Transverse colon (tissue), 4 donors: ENCODE measurements at places on chromosomes 2 and 18. TPM values are rescaled to one million over a fixed set of nuclear protein-coding genes. Genes with fewer than 3 reads are reported as not detected.

NOL4 gene
- total RNA-seq = not detected

ELOA2 gene
- total RNA-seq = not detected

PLB1 gene
- total RNA-seq = 4.2 TPM

XDH gene
- total RNA-seq = 25.9 TPM

UGT1A10 gene
- total RNA-seq = 54.2 TPM

MAP2 gene
- total RNA-seq = 2.2 TPM

PPP1R1C gene
- not detected for total RNA-seq

CREB1 gene
- total RNA-seq = 55.1 TPM

GFPT1 gene
- total RNA-seq = 108 TPM

WNT10A gene
- total RNA-seq = not detected

TBR1 gene
- not detected for total RNA-seq

SAG gene
- total RNA-seq = not detected

UGT1A6 gene
- 13.5 TPM for total RNA-seq

ANKRD30BL gene
- total RNA-seq = not detected

STARD7 gene
- 155 TPM for total RNA-seq

SNORC gene
- total RNA-seq = 45.6 TPM

PRSS56 gene
- not detected for total RNA-seq

ANO7 gene
- total RNA-seq = 52.6 TPM

HOXD11 gene
- 13.5 TPM for total RNA-seq

SPR gene
- 83.8 TPM for total RNA-seq

SIX2 gene
- total RNA-seq = not detected

CYRIA gene
- 2.2 TPM for total RNA-seq

LIPG gene
- 8.6 TPM for total RNA-seq

PLEKHH2 gene
- total RNA-seq = 9.7 TPM

TNS1 gene
- 134 TPM for total RNA-seq

DSC2 gene
- 14.5 TPM for total RNA-seq

SLC23A3 gene
- 16.1 TPM for total RNA-seq

PSD4 gene
- total RNA-seq = 81.3 TPM

LOXHD1 gene
- not detected for total RNA-seq

SMYD1 gene
- 3.0 TPM for total RNA-seq

NEU2 gene
- total RNA-seq = not detected

SULT1C4 gene
- total RNA-seq = not detected

GAD1 gene
- not detected for total RNA-seq

CROCC2 gene
- not detected for total RNA-seq

ITGB6 gene
- 12.3 TPM for total RNA-seq

LIMS4 gene
- 3.4 TPM for total RNA-seq

ALLC gene
- total RNA-seq = not detected

TCF7L1 gene
- 0.80 TPM for total RNA-seq

ICA1L gene
- 6.2 TPM for total RNA-seq
